ENCODE measurements at places on chromosomes 6 and 20. TPM values are rescaled to one million over a fixed set of nuclear protein-coding genes. Genes with fewer than 3 reads are reported as not detected.
A peak's percentile ranks its signal among the peaks of the same experiment; 100 is the strongest.

DNA sequence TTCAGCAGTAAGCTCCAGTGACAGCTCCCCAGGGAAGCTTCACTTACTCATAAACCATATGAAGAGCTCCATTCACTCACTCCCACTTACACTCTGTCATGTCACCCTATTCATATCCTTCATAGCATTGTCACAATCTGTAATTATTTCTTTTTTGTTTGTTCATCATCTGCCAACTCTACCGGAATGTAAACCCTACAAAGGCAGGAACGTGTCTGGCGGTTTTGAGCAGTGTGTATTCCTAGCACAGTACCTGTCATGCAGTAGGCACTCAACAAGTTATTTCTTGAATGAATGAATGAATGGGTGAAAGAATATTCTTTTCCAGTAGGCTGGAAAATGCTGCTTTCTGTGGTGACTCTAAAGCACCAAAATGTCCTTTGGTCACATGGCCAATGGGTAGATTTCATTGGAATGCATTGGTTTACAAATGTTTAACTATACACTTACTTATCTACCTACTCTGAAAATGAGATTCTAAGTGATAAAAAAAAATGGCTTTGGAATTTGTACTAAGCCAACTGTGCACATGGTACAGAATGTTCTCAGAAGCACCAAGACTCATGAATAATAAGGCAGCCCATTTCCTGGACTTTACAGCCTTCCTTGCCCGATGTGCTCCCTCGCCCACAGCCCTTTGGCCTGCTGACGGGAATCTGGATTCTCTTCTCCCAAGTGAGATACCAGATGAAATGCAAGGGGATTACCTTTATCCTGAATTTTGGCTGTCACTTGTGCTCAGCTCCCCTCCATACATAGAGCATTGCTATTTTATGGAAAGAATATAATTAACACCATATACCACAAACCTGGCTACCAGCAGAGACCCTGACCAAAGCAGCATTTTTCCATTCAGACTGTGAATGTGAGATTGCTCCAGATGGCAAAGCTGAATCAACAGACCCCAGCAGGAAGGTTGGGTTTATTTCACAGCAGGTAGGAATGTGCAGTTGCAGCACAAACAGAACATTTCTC, 273.3 kb downstream of the ALDH8A1 start:
- no peak for DNase-seq

DNA sequence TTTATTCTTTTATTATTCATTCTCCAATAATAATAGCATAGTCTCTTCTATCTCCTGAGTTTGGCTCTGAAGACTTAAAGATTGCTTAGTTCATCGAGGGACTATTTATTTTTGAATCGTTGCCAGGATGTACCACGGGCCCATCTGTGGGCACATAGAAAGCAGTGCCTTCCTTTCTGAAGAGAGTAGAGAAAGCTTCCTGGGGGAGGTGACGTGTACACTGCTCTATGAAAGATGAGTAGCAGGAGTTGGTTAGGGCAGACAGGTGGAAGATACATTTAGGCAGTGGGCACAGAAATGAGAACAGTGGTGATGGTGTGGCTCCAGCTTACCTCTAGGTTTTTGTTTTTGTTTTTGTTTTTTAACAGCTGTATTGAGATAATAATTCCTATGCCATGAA, 98.4 kb downstream of the CDKAL1 start:
- no peak for DNase-seq

DNA sequence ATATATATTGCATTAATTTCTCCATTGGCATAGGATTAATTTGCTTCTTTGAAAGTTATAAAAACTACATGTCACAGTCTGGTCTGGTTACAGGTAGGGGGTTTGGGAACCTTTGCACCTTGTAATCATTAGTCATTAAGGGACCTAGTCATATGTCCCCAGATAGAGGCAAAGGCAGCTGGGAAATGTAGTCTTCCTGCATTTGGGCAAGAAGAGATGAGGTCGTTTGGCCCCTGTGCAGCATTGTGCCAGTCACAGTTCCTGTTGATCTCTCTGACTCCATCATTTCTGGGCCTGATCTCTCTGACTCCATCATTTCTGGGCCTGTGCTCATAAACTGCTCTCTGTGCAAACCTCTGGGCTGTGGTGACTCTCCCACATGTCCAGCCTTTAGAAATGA, 73.2 kb downstream of the BCKDHB start:
- no peak for DNase-seq

DNA sequence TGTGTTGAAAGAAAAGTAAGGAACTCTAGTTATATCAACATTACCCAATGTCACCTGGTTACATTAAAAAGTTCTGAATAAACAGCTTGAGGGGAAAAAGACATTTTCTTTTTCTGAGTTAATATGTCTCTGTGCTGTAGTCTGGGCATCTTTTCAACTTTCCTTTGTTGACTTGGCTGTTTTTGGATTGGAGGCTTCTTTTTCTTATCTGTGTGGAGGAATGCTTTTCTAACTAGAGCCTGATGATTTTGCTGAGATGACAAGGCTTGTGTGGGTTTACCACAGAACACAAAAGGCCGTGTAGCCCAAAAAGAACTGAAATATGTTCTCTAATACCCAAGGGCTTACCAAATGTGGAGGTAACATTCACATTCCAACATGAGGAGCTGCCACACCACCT, 161.8 kb downstream of the KCNQ5 start:
- peak; percentile 7 for DNase-seq

DNA sequence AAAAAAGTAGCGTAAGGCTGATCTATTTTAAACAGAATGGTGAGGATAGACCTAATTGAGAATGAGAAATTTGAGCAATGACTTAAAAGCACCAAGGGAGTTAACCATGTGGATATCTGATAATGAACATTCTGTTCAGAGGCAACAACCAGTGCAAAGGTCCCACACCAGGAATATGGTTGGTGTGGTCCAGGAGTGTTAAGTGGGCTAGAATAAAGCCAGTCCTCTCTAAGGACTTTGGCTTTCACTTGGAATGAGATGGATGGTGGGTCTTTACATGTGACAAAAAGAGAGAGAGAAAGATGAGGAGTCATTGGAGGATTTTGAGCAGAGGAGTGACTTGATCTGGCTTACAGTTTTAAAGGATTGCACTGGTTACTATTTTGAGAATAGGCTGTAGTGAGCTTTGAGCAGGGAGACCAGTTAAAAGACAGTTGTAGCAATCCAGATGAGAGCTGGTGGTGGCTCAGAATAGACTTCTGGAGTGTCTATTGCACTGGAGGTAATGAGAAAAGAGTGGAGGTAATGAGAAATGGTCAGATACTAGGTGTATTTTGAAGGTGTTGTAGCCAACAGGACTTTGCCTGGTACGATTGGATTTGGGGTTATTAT, 89.8 kb downstream of the SCAF8 start:
- no peak for DNase-seq

- DNase-seq: no peak
Observed at GRCh38 chr6:52526634-52527033, 50.2 kb downstream of the TRAM2 start.

DNA sequence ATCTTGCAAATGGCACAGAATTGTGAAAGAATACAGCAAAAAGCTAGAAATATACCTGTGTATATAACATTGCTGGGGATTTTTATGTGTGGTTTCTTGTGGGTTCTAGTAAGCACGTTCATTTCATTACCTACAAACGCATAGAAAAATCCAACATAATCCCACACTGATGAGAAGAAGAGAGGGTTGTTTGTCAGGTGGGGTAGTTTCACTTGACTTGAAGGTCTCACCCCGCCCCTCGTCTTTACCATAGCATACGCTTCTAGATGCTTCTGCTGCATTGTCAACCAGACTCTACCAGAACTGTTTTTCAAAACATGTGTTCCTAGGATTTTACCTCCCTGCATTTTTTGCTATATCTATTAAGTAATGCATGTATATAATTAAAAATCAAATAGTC, 284.1 kb upstream of the TAB2 start:
- DNase-seq: no peak

- DNase-seq: no peak
Observed at GRCh38 chr6:3289664-3290055, 30.9 kb downstream of the PSMG4 start.

DNA sequence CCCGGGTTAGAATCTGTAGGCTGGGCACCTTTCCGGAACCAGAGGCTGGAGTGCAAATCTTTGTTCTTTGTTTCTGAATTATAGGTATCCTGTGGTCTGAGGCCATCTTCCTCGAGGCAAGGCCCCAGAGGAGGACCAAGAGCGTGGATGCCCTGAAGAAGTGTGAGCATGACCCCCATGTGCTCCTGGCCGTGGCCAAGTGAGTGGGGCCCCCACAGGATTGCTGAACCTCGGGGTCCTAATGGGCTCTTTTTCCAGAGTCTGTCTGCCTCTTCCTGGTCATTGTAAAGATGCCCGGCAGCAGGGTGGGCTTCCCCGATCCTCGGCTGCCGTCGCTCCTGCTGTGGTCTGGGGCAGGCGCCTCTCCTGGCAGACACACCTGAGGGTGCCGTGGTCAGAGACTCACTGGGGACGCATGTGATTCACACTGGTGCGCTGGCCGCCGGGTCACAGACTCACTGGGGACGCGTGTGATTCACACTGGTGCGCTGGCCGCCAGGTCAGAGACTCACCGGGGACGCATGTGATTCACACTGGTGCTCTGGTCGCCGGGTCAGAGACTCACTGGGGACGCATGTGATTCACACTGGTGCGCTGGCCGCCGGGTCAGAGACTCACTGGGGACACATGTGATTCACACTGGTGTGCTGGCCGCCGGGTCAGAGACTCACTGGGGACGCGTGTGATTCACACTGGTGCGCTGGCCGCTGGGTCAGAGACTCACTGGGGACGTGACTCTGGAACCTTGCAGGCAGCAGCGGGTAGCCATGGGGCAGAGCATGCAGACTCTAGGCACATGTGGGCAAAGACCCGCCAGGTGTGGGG, 6.5 kb upstream of the C20orf204 start:
- no peak for DNase-seq

DNA sequence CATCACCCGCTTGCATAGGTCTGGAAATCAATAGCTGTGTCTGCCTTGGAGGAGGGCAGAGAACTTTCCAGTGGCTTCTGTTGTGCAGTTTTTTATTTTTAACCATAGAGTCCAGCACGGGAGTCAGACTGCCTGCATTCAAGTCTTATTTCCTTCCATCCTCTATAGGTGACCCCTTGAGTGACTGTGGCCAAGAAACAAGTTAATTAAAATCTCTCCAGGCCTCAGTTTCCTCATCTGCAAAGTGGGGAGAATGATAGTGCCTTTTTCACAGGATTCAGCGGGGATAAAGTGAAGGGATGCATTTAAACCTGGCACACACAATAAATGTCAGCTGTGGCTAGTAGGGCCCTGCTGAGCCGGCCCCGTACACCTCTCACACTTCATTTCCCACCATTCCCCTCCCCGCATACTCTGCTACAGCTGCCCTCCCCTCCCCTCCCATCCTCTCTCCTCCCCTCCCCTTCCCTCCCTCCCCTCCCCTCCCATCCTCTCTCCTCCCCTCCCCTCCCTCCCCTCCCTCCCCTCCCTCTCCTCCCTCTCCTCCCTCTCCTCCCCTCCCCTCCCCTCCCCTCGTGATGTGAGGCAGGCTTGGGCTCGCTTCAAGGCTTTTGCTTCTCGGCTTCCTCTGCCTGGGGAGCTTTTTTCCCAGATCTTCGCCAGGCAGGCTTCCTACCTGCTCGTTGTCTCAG, 150.5 kb downstream of the TFAP2C start:
- no peak for DNase-seq

Gene SLC26A8
- polyA plus RNA-seq: 0.60 TPM

Gene HSPA12B
- 34.6 TPM for polyA plus RNA-seq

Gene TRIM40
- polyA plus RNA-seq: 0.14 TPM

Gene DNMT3B
- polyA plus RNA-seq: 6.4 TPM

Gene SIRPB1
- 1.6 TPM for polyA plus RNA-seq

Gene HLA-DMA
- 9.9 TPM for polyA plus RNA-seq
